ENCODE measurements at places on chromosomes 6 and 20. TPM values are rescaled to one million over a fixed set of nuclear protein-coding genes. Genes with fewer than 3 reads are reported as not detected.

Gene KHDC1L
- not detected for total RNA-seq

Gene CLDN20
- not detected for total RNA-seq

Gene TSPO2
- not detected for total RNA-seq

Gene RAB44
- 0.11 TPM for total RNA-seq

Gene SLC17A1
- total RNA-seq: not detected

Gene ADGRG6
- 107 TPM for total RNA-seq

Gene BNIP5
- not detected for total RNA-seq

Gene JARID2
- total RNA-seq: 17.4 TPM

Gene BACH2
- 2.1 TPM for total RNA-seq

Gene MYB
- not detected for total RNA-seq

Gene CRISP3
- not detected for total RNA-seq

Gene LTB
- not detected for total RNA-seq

Gene NPEPL1
- total RNA-seq: 20.8 TPM

All from placental epithelial cell (primary cell).